ENCODE measurements at places on chromosomes 2 and 18.

DNA sequence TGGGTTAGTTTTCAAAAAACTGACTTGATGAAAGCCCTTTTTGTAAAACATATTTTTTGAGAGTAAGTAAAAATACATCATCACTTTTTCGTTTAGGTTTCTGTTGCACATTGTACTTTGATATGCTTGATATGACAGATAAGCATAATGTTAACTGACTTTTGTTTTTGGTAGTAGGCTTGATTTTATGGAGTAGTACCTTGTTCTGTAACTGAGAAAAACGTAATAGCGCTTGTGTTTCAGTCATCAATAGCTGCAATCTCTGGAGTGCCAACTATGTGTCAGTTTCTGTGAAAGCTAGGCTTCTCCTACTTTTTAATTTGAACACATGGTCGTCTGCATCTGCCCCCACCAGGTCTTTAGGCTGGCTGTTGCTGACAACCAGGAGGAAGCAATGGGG is 1.3 kb downstream of the LCLAT1 start:
- no peak for DNase-seq

DNA sequence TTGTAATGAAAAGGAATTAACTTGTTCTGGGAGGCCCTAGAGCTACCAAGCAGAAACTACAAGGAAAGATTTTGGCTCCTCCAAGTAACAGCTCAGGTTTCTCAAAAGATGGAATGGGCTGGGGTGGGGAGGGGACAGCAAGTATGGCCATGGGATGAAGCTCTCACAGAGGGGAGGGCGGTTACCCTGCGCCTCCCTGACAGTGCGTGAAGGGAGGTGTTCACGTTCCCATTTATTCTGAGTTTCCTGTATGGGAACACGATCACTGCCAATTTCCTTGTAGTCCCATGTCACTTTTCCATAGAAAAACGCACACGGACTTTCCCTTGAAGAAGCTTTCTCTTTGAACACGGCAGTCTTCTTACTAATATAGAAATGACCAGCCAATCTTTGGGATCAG is 17.0 kb downstream of the CDC42EP3 start:
- DNase-seq, result no peak

- no peak for DNase-seq
Measured at GRCh38 chr2:40115348-40115747, 336.3 kb upstream of the THUMPD2 start.

GRCh38 chr2:162945785-162946184 is 107.2 kb upstream of the KCNH7 start:
- DNase-seq, result no peak

DNA sequence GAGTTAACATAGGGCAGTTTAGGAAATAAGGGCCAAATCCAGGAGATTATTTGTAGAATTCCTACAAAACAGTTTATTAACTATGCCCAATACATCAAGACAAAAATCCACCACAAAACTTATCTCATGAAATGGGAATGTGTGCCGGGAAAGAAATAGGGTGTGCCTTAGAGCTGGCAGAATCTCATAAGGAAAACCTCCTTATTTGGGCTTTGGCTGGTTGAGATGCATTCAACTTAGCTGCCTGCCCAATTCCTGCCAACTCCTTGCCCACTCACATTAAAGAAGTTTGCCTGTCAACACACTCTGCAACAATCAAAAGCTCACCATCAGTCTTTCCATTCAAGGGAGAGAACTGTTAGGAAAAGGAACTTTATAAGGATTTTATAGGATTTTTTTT is 500.6 kb downstream of the SATB2 start:
- no peak for DNase-seq

- no peak for DNase-seq
Measured at GRCh38 chr2:149313512-149313972, 16.8 kb upstream of the LYPD6 start.

DNA sequence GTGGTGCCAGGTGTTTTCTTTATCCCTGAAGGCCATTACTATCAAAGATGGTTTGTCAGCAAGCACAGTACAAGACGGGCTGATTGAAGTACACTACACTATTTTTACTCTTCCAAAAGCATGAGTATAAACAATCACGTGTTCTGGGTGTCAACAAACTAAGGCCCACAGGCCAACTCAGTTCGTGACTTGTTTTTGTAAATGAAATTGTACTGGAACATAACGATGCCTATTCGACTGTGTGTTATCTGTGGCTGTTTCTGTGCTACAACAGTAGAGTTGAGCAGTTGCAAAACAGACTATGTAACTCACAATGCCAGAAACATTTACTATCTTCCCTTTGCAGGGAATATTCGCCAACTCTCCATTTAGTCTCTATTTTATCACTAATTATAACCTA is 12.3 kb downstream of the MRPS5 start:
- DNase-seq, result no peak

DNA sequence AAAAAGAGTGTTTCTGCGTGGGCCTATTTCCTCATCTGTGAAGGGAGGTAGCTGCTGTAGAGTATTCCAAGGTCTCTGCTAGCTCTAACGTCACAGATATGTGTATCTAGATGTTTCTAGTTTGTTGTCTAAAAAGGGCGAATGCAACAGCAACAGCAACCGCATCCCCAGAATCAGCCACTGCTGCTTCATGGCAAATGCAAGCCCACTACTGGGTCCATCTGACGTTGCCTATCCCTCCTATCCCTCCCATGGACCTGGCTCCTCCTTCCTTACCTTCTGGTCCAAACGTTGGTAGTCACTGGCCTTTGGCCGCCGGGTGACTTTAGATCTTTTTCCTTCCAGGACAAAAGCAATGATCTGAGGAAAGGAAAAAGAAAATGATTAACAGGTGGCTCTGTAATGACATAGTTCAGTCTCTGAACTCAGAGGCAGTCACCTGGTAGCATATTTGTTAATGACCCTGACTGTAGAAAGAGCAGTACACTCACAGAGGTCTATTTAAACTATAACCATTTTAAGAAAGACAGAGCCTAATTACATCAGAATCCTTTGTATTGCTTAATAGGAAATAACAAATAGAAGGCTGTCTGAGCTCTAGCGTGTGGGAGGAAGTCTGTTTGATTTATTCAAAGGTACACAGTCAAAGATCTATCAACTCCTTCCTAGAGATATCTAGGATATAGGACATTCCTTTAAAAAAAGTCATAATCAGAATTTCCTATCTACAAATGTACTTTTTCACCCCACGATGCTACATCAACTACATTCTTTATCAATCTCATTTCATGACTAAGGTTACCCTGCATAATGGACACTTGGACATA is 2.9 kb downstream of the TGOLN2 start:
- DNase-seq, result no peak

- DNase-seq, result no peak
Measured at GRCh38 chr2:88692187-88692586, 714 bp downstream of the RPIA start.

DNA sequence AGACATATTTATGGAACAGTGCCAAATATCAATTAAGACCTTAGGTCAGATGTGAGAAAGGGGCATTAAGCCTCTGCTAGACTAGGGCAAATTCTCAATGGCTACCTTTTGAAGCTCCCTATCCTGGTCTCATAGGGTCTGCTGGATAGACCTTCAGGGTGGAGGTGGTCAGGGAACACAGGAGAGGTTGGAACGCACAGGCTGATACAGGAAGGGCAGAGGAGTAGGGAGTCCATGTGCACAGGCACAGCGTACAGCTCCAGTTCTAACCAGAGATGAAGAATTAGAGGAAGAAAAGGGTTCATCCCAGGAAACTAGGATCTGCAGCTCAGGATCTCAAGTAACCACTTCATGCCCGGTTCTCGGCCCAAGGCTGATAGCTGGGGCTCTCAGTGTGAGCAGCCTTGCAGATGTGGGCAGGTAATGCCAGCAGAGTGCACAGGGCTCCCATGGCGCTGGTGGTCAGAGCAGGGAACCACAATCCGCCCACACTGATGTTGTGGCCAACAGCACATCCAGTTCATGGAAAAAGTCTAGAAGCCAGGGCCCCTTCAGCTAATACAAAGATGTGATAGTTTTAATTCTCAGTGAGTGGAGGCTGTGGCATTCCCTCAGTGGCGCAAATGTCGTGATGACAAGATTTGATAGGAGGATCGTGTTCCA is 3.4 kb upstream of the EVA1A start:
- DNase-seq, result no peak

- DNase-seq, result no peak
Measured at GRCh38 chr18:59357928-59358327, 1.1 kb downstream of the LMAN1 start.

GRCh38 chr2:170647741-170648436 is 67.2 kb upstream of the SP5 start:
- DNase-seq, result no peak

DNA sequence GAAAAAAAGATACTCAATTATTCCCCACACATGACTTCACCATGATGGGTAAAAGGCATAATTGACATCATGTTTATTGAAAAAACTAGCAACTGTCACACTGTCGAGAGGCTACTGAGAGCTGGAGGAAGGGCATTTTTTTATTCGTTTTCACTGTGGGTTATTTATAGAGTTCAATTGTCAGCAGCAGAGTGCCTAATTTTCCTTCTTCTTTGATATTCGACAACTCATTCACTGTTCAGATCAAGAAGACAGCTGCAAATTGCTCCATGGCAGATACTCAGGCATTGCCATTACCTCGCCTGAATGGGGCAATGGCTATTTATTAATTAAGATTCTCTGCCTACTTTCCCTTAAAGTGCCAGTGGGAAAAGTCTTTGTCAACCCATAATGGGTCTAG is 197.5 kb upstream of the NRP2 start:
- DNase-seq, result no peak

GRCh38 chr2:135335256-135335655 is 195.8 kb downstream of the ZRANB3 start:
- no peak for DNase-seq

DNA sequence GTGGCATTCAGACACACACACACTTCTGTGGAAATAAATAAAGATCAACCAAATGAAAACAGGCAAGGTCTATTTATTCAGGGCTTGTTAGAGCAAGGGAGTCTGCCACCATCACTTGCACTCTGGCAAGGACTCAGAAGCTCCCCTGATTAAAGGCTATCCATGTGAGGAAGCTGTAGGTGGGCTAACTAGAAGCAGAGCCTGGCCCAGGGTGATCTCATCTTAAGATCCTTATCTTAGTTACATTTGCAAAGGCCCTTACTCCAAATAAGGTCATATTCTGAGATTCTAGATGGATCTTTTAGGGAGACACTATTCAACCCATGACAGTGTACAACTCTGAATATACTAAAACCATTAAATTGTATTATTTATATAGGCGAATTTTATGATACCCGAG is 190.0 kb upstream of the SRD5A2 start:
- DNase-seq, result no peak

GRCh38 chr2:56244911-56245530 is 61.2 kb downstream of the CCDC85A start:
- DNase-seq, result no peak

DNA sequence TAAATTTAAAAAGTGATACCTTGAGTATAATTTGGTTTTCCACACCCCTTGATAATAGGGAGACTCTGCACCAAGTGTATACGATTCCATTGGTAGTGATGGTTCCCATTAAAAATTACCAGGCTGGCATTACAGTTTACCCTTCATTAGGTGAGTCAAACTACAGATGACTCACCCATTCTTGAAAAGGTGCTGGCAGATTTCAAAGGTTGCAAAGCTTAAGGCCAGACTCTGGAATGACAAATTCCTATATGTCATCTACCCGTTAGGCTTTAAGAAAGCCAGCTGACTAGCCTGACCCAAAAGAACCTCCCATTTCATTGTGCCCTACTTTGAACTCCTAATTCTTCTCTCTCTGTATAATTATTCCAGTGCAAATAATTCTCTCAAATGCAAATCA is 124.4 kb downstream of the LRRTM4 start:
- no peak for DNase-seq

DNA sequence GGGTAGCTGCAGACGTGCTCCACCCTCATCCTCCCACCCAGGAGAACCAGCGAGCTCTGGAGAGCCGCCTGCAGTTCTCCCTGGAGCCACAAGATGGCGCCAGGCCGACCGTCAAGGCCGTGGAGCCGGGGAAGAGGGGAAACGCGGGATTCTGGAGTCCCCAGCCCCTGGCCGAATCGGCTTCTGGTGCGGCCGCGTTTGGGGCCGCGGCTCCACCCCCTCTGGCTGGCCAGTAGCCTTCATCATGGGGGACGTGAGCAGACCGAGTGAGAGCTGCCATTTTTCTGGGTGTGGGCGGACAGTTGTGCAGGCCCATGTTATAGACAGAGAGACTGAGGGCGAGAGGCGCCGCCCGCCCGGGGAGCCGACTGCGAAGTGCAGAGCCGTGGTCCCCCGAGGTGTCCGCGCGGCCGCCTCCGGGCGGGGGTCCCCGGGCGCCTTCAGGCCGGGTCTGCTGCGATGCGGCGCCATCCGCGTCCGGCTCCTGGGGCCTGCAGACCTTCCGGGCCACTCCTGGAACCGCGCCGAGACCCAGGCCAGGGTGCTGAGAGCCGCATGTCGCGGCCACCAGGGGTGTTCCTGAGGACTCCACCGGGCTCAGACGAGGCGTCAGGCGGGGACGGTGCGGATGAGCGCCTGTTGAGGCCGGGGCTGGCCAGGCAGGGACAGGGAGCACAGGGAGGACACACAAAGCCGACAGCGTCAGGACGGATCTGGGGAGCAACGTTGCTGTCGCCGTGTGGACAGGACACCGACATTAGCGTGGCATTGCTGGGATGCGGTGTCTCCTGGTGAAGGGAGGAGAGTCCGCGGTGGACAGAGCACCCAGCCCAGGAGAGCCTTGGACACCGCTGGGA is 418.2 kb upstream of the HS6ST1 start:
- peak; percentile 7 for DNase-seq

GRCh38 chr18:58605027-58606020 is 23.6 kb downstream of the ALPK2 start:
- DNase-seq, result peak; percentile 16

- DNase-seq, result no peak
Measured at GRCh38 chr2:111938392-111938791, 40.0 kb downstream of the MERTK start.

DNA sequence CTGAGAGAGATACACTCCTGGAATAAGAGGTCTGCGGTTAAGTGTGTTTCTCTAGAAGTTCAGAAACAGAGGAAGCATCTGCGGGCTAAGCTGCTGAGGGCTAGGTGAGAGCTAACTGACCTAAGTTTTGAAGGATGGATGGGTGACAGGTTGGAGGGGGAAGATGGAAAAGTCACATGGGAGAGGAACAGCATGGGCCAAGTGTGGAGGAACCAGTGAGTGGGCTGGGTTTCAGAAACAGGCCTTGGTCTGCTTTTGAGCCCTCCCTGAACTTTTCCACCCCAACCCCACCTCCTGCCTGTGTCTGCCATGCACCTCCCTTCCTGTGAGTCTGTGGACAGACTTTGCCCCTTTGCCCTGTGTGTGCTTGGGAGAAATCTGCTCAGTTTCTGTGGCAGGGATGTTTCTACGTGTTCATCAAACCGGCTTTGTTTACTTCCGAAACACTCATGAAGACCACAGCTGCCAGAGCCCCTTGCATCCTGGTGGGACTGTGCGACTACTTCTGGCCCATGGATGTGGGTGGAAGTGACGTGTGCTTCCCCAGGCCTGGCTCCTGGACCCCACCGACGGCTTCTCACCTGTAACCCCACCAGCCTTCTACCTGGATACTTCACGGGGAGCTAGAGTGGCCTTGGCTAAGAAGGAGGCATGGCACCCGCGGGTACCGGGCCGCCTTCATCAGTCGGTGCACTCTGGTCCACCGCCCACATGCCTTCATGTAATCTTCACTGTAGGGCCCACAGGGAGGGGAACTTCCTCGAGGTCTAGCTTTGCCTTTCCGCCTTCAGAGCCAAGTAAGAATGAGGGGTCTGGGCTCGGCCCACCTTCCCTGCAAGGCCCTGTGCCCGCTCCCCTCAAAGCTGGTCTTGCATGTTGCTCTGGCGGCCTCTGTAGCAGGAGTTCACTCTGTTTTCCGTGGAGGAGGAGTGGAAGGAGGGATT is 1.4 kb upstream of the HPCAL1 start:
- DNase-seq, result no peak

GRCh38 chr2:1713839-1714236 is 30.5 kb downstream of the PXDN start:
- no peak for DNase-seq
